ENCODE measurements at places on chromosomes 16 and 17.

GRCh38 chr16:66406534-66407221 lies 20.4 kb upstream of the BEAN1 start:
- peak; percentile 87 for DNase-seq

- no peak for DNase-seq
These were observed 967 bp upstream of the CDH15 start for GRCh38 chr16:89170346-89171215.

GRCh38 chr17:42536048-42536371 lies at the start of gene NAGLU:
NAGLU (plus strand) TSS chr17:42536241; CDS start chr17:42536273, 32 bp downstream.
- DNase-seq: peak; percentile 70

DNA sequence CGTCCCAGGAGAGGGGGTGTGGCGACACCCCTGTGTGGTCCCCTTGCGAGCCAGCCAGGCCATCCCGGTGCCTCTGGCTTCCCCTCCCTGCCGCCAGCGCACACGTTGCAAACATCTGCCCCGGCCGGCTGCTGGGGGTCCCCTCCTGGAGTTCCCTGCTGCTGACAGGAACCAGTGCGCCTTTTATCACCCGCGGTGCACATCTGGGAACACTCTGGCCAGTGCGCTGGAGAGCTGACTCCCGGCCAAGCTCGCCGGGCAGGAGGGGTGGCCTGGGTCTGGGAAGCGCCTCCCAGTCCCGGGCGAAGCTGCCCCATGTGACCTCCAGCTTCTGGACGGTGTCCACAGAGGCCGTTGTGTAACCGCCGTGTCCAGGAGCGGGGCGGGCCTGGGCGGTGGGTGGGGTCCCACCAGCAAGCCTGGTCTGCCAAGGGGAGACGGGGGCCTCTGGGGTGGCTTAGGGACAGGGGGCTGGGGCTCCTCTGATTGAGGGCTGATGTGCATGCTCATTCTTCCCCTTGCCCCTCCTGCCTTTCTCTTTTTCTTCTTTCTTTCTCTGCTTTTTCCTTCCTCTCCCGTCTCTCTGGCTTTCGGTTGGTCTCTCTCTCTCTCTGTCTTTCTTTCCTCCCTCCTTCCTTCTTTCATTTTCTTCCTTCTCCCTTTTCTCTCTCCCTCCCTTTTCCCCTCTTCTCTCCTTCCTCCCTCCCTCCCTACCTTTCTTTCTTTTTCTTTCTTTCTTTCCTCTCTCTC lies 25.2 kb upstream of the CIBAR2 start:
- DNase-seq: no peak

DNA sequence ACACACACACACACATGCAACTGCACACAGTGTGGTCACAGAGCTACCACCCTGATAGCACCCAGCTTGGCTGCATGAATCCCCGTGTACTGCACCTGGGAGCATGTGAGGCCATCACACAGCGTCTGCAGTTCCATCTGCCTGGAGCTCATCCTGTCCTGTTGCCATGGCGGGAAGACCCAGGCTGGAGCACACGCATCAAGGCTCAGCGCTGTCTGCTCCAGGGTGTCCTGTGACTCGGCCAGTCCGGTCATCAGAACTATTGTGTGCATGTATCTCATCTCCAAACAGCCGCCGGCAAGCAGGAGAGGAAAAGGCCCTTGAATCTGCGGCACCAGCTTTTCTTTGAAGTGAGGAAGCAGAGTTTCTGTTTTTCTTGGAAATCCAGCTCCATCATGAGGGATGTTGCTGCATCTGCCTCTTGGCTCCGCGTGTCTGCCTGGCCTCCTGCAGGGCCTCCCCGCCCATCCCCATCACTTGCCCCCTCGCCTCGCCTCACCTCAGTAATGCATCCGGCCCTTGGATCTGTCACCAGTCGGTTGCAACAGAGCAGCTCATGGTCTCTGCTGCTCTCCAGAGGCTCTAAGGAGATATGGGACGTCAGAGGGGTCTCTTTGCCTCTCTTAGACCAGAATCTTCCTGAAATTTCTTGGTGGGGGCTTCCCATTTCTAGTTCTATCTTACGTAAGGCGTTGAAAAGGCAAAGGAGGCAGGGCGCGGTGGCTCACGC lies 23.7 kb downstream of the CACNG4 start:
- DNase-seq: no peak

DNA sequence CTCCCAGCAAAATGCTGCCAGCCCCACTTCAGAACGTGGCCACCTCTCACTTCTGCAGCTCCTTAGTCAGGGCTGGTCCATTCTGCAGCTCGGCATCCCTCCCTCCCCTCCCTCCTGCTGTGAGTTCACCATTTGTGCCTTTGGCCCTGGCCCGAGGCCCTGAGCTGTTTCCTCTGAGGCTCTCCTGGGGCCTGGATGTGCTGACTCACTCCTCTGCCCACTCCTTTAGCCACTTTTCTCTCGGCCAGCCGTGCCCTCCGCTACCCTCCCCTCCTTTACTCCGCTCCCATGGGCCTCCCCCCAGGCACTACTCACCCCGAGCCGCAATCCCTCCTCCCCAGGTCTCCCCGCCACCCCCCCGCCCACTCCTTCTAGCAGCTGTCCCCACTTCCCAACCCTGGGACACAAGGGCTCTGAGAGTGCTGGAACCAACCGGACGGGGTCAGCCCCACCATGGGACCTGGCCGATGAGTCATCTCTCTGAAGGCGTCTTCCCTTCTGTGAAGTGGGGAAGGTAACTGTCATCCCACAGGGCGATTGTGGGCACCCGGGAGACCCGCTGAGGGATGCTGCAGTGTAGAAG lies 11.5 kb downstream of the KCNG4 start:
- DNase-seq: no peak

- no peak for DNase-seq
These were observed 15.6 kb upstream of the PMFBP1 start for GRCh38 chr16:72187551-72187950.

DNA sequence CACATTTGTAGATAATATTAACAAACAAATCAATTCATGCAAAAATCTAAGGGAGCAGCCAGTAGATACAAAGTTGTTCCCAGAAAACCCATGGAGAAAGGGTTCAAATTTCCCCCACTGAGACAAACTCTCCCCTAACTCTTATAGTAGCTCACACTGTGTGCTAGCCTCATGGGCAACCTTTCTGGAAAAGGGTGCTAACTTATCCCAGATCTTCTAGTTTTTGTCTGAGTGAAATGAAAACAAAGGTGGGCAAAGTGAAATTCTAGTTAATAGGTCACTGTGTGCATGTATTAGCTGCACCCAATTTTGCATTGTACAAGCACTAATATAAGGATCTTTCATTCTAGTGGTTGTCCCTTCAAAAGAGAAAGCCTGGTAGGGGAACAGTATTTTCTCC lies 9.9 kb upstream of the USP32 start:
- no peak for DNase-seq

- no peak for DNase-seq
These were observed 125.3 kb downstream of the ANKRD11 start for GRCh38 chr16:89365044-89365467.

GRCh38 chr17:6780001-6780400 lies 4.0 kb downstream of the FBXO39 start:
- no peak for DNase-seq

- no peak for DNase-seq
These were observed 327.6 kb downstream of the SHISA9 start for GRCh38 chr16:13229039-13229438.

DNA sequence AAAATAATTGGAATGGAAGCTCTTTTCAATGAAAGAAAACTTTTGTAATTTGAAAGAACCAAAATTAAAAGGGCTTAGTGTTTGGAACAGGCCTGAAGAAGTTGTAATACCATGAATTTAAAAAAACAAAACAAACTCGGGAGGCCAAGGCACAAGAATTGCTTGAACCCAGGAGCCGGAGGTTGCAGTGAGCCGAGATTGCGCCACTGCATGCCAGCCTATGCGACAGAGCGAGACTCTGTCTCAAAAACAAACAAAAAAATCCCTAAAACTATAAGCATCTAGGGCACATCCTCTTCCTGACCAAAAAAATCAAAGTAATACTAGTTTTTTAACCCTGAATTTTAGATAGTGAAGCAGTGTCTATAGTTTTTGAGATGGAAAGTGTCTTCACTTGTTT lies 12.7 kb downstream of the CLTC start:
- DNase-seq: no peak

- DNase-seq: no peak
These were observed 77.8 kb downstream of the VMP1 start for GRCh38 chr17:59785091-59785799.

DNA sequence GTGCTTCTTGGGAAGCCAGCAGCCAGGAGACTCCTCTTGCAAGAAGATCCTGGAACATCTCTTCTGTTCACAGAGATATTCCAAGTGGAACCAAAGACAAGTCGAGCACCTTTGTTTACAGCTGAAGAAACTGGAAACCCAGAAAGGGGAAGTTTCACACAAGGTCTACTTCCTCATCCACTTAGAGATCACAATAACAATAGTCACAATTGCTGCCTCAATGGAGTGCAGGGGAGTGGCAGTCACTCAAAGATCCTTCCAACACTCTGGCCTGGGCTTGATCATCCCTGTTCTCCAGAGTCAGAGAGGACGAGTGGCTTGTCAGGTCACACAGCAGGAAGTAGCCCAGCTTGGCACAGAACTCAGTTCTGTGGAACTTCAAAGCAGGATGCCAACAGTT lies 46.9 kb upstream of the SIAH1 start:
- DNase-seq: no peak

DNA sequence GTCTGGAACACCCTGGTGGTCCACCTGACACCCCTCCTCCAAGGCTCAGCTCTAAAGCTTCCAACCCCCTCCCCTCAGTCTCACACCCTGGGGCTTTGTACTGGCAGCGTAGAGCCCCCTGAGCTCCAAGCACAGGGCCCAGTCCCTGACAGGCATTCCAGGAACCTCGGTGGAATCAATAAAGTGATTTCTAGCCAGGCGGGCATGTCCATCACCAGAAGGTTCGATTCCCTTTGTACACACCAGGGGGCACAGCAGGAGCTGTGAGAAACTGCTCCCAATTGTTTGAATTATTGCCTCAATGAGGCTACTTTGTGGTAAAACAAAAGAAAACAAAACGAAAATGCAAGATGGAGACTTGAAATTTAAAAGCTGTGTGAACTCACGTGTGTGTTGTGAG lies 51.8 kb downstream of the SMPD3 start:
- peak; percentile 41 for DNase-seq

DNA sequence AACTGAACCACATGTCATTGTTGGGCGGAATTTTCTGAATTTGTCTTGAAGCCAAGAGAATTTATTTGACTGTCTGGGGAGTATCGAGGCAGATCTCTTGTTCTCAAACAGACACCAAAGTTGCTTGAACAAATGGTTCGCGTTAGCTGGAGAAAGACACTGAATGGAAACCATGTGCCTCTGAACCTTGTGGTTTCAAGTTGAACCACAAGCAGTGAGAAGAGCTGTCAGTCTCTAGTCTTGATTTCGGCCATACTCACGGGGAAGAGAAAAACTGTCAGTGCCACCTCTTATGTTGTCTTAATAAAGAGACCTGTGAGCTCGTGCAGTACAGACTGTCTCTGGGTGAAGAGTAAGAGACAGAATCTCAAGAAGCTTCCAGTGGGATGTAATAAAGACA lies 886.5 kb upstream of the SOX9 start:
- no peak for DNase-seq

DNA sequence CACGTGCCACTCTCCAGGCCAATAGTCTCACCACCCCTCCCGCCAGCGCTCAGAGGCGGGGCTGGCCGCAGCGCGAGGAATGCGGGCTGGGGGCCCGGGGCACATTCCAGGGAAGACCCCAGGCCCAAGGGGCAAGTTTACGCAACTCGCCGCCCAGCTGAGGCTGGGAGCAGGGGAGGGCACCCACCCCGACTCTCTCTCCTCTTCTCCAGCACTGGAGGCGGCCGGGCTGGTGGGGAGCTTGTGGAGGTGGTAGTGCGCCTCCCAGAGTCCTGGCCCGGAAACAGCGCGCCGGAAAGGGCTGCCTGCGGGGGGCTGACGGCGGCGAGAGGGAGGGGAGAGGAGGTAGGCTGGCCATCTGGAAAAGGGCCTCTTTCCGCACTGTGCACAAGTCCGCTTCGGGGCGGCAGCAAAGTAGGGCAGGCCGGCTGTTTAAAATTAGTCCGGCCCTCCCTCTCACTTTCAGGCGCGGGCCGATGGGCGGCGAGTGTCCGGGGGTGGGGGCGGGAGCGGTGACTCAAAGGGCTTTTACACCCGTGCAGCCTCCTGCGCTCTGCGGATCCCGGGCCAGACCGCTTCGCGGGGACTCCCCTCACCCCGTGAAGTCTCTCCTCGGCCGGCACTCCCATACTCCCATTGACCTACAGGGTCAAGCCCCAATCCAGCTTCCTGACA lies 1.1 kb downstream of the FHOD1 start:
- no peak for DNase-seq

GRCh38 chr16:51376080-51376479 lies 225.0 kb upstream of the SALL1 start:
- DNase-seq: no peak

DNA sequence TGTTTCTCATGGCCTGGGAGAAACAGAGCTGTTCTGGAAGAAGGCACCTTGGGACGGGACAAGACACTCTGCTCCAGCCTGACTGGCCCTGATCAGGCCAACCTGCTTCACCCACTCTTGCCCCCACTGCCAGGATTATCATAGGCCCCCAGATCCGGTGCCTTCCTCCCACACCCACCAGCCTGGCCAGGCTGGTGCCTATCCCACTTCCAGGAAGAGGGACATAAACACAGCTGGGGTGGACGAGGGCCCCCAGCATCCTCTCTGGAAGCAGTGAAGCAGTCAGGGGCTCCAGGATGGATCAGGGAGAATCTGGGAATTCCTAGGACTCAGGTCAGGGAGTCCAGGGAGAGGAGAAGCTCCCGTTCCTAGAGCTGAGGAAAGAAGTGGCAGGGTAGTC lies 16.9 kb upstream of the ITGA3 start:
- no peak for DNase-seq

- peak; percentile 77 for DNase-seq
These were observed 977 bp upstream of the ZNF778 start for GRCh38 chr16:89216315-89217137.

- DNase-seq: peak; percentile 27
These were observed 1.7 kb downstream of the PPM1D start for GRCh38 chr17:60601447-60602384.

DNA sequence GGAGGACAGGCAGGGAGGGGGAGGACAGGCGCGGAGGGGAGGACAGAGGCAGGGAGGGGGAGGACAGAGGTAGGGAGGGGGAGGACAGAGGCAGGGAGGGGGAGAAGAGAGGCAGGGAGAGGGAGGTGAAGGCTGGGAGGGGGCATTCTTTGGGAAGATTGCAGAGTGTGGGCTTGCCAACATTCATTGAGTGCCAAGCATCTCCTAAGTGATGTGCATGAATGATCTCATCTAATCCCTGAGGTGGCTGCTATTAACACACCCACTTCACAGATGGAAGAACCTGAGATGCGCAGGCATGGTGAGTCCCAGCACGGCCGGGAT lies 58.3 kb downstream of the NT5M start:
- DNase-seq: no peak

DNA sequence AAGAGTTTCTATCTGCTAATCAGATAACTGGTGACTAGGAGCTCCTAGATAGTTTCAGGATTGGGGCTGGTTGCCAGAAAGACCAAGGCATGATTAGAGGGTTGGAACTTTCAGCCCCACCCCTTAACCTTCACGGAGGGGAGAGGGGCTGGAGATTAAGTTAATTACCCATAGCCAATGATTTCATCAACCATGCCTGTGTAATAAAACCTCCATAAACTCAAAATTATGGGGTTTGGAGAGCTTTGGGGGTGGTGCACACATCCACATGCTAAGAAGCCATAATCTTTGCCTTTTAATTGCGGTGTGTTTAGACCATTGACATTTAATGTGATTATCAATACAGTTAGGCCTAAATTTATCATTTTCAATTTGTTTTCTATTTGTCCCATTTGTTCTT lies 161.7 kb downstream of the CDK5R1 start:
- no peak for DNase-seq

- DNase-seq: no peak
These were observed 148.5 kb upstream of the WSCD1 start for GRCh38 chr17:5921512-5922282.

- no peak for DNase-seq
These were observed 18.4 kb downstream of the SOX9 start for GRCh38 chr17:72139212-72139611.
